ENCODE measurements at places on chromosomes 1 and 21. TPM values are rescaled to one million over a fixed set of nuclear protein-coding genes. Genes with fewer than 3 reads are reported as not detected.

Gene CD52
- total RNA-seq, result 1.1 TPM

Gene RIPPLY3
- not detected for total RNA-seq

Gene SLC22A15
- 11.4 TPM for total RNA-seq

Gene CD1E
- not detected for total RNA-seq

Gene SPATA45
- total RNA-seq, result not detected

Gene MTFR1L
- 32.8 TPM for total RNA-seq

Gene TNFRSF9
- not detected for total RNA-seq

Gene ARHGEF16
- 0.16 TPM for total RNA-seq

Gene NPPB
- total RNA-seq, result 0.47 TPM

Gene S100A9
- total RNA-seq, result 26.5 TPM

Gene TSPAN1
- total RNA-seq, result 0.31 TPM

Gene CLCNKB
- 0.16 TPM for total RNA-seq

Gene PRR9
- total RNA-seq, result not detected

Gene LCE2B
- not detected for total RNA-seq

Gene ZNF683
- not detected for total RNA-seq

Gene TMCO4
- 0.31 TPM for total RNA-seq

Gene WNT4
- total RNA-seq, result 5.6 TPM

Gene PANK4
- total RNA-seq, result 26.0 TPM

Gene EDN2
- total RNA-seq, result not detected

Gene CD53
- total RNA-seq, result 13.1 TPM

Gene UBE2U
- total RNA-seq, result not detected

Gene DIRAS3
- 0.94 TPM for total RNA-seq

Gene TSNAX
- total RNA-seq, result 63.8 TPM

Gene FAM78B
- 5.1 TPM for total RNA-seq

Gene ADAMTS1
- 7.5 TPM for total RNA-seq

Gene C1QTNF12
- total RNA-seq, result not detected

Gene TNNT2
- total RNA-seq, result not detected

Gene LCE3E
- not detected for total RNA-seq

Gene ZSWIM5
- 22.6 TPM for total RNA-seq

Gene LCE3B
- total RNA-seq, result not detected

Gene S1PR1
- total RNA-seq, result 21.2 TPM

Gene LHX8
- not detected for total RNA-seq

Gene UQCRHL
- total RNA-seq, result 2.7 TPM

Gene IL12RB2
- 12.2 TPM for total RNA-seq

Gene CDCA8
- 0.31 TPM for total RNA-seq

Gene TMEM240
- 18.1 TPM for total RNA-seq

Gene C1QC
- 7.5 TPM for total RNA-seq

Gene CLDN14
- total RNA-seq, result not detected

Measured in occipital lobe (tissue), 3 donors.